Foreskin fibroblast (primary cell): ENCODE measurements at places on chromosomes 2 and 18.

- no peak for DNase-seq
These were observed 72.9 kb upstream of the RBM44 start for GRCh38 chr2:237725661-237726060.

DNA sequence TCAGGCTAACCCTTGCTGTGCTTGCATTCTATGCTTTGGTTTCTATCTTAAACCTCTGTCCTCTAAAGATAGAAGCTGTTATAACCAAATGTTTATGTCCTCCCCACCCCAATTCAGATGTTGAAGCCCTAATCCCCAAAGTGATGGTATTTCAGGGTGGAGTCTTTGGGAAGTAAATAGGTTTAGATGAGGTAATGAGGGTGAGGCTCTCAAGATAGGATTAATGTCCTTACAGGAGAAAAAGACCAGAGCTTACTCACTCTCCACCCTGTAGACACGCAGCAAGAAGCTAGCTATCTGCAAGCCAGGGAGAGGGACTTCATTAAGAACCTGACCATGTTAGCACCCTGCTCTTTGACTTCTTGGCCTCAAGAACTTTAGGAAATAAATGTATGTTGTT lies 362.5 kb downstream of the ERBB4 start:
- DNase-seq, result no peak

DNA sequence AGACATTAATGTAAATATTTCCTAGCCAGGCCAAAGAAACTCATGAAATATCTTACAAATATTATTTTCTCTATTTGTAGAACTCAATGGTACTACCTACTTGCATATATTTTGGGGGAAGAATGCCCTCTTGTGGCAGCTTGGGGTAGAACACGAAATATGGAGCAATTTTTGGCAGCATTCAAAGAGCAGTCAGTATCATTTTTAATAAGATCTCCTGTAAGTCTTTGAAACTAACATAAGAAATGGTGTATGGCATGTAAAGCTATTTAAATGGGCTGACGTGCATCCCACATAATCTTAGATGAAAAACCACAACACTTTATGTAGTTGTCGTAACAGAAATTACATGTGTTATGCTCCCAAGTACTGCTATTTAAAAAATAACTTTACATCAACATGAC lies 62.3 kb upstream of the CCDC195 start:
- DNase-seq, result peak; percentile 46

DNA sequence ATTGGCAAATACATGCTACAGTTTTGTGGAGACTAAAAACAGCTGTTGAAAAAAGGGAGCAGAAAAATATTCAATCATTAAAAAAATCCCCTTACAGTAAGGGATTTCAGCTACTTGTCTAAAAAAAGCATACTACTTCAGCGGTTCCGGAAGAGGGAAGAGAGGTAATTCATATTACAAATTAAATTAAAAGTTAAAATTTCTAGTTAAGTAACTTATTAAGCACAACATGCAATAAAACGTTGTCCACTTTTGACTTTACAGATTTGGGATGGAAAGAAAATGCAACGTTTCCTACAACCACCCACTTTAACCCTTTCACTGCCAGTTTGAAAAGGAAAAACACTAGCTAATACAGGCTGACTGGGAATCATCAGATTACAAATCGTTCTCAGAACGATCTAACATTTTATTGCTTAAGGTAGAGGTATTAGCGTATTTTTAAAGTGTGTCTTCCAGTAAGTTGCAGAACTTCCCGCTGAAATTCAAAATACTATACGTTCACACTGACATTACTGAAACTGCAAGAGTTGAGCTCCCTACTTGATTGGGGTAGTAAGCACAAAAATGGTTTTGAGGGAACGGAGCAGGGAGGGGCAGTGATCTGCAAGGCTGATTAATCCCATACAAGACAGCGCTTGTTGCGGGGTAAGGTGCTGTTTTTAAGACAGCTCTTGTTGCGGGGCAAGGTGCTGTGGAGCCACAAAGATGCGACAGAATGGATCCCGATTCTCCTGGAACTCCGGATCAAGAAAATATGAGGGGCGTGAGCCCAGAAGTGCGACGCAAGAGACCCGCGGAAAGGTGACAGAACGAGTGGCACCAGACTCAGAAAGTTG lies 743 bp downstream of the HADHA start:
- DNase-seq, result no peak

DNA sequence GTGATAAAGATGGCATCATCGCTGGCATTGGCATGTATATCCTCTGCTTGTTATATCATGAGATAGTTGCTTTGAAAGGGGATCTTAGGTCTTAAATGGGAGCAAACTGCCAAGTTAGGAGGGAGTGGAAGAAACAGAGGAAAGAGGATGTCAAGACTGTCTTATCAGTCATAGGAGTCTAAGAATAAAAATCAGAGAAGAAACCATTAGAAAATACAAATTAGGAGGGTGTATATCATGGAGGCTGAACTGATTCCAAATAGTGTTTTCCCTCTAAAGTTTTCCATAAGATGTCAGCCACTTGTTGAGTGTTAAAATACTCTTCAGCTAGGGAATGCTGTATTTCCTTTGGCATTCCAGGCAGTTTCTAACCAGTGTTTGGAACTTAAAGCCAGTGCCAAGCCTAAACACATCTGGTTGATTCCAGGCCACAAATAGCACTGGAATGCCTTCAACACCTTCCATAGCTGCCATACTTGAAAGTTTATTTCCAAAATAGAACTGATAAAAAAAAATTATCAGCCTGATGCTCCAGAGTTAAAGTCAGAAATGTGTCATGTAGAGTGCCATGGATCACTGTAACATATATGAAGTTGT lies 129.4 kb downstream of the ZEB2 start:
- no peak for DNase-seq

DNA sequence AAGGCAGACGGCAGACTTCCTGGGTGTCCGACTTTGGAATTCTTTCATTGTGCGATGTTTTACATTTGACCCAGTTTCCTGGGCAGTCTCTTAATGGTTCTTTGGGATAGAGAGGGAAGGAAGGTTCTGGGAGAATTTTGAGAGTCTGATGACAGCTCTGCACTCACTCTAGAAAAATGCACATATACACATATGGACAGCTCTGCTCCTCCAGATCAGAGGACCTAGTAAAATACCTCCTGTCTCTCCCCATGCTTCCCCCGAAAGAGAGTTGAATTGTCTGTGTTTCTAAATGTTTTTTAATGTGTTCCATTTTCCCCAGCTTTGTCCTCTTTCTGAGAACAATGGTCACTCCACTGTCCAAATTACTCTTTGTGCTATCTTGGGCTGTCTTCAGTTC lies 102.0 kb upstream of the CXCR4 start:
- DNase-seq, result no peak

- peak; percentile 9 for DNase-seq
These were observed 226.5 kb upstream of the SPRED2 start for GRCh38 chr2:65658881-65659280.

DNA sequence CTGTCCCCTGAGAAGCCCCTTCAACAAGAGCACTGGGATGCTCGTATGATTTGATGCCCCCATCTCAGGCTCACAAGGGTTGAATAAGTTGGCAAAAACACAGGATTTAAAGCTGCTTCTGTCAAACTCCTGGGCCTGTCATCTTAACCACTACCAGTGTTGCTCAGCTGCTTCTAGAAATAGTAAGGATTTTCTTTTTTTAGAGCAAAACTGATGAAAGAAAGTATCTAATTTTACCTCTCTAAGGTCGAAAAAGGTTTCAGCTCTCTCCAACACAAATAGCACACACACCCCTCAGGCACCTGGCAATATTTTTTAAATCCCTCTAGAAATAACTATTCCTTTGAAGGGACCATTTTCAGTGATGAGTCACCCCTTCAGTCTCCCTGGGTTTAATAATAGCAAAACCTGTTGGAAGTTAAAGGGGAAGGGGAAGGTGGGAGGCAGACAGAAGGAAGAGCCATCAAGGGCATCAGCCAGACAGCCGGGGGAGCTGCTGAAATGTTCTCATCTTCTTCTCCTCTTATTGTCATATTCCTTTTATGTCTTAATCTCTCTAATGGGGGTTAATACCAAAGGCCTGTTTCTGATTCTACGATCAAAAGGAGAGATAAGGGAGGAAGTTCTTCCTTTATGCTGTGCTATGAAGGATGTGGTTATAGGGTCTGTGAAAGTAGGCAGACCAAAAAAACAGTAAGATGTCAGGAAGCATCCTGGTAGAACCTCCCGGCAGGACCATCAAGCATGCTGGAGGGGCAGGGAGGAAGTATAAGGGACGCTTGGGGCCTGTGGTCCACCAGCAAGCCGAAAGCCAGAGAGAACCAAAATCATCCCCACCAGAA lies 31.9 kb upstream of the SLC35G4 start:
- no peak for DNase-seq

DNA sequence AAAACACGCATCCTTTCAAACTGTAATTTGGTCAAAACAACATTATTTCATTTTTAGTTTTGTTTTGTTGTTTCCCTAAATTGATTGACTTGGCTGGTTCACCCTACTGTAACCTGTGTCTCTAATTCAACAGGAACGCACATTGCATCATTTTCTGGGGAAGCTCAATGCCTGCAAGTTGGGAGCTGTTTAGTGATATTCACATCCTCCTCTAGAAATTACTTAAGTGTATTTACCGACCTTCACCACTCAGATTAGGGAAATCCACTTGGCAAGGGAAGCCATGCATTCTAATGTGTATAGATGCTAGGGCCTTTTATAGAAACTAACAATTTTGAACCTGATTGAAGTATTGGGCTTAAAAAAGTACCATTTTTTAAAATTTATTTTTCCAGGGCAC lies 7.3 kb upstream of the TPO start:
- DNase-seq, result no peak

- no peak for DNase-seq
These were observed 235.6 kb upstream of the CDH2 start for GRCh38 chr18:28412521-28412920.

GRCh38 chr18:23177433-23178072 lies 42.3 kb downstream of the CABLES1 start:
- DNase-seq, result no peak

GRCh38 chr18:12003894-12004293 lies 22.6 kb downstream of the IMPA2 start:
- DNase-seq, result no peak

DNA sequence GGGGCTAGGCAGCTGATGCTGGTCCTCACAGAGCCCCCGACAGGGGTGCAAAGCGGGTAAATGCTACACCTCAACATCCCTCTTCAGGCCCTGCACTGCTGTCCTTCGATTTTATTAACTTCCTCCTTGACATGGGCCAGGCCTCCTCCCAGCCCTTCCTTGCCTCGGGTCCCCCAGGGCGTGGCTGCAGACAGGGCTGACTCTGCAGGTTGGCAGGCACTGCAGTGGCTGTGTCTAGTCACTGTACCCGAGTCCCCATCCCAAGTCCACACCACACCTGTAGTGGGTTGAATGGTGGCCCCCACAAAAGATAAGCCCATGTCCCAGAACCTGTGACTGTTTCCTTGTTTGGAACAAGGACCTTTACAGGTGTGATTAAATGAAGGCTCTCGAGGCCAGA lies 140.2 kb downstream of the TWIST2 start:
- DNase-seq, result no peak

DNA sequence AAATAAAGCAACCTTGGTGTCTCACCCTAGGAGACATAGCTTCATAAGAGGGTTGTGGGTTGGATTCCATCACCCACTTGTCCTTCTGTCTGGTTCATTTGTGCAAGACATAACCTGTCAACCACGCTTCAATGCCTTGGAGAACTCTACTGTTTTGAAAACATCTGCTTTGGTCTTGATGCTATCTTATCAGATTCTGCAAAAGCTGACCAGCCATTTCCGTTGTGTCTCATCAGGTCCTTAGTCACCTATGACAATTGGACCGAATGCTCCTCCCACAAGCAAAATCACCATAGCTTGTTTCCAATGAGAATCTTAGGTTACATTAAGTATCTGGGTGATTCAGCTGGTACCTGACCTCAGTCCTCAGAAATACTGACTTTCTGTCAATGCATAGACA lies 35.4 kb downstream of the STAT4 start:
- DNase-seq, result no peak

GRCh38 chr2:100178864-100179263 lies 36.5 kb upstream of the AFF3 start:
- no peak for DNase-seq

DNA sequence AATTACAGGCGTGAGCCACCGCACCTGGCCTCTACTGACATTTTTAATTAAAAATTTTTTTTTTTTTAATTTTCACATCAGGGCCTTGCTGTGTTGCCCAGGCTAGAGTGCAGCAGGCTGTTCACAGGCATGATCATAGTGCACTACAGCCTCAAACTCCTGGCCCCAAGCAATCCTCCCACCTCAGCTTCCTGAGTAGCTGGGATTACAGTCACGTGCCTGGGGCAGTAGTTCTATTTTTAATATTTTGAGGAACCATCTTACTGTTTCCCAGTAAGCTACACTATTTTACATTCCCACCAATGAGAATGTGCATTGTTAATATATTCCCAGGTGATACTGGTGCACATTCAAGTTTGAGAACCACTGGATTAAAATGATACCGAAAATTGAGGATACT lies 92.7 kb downstream of the WDSUB1 start:
- DNase-seq, result no peak

DNA sequence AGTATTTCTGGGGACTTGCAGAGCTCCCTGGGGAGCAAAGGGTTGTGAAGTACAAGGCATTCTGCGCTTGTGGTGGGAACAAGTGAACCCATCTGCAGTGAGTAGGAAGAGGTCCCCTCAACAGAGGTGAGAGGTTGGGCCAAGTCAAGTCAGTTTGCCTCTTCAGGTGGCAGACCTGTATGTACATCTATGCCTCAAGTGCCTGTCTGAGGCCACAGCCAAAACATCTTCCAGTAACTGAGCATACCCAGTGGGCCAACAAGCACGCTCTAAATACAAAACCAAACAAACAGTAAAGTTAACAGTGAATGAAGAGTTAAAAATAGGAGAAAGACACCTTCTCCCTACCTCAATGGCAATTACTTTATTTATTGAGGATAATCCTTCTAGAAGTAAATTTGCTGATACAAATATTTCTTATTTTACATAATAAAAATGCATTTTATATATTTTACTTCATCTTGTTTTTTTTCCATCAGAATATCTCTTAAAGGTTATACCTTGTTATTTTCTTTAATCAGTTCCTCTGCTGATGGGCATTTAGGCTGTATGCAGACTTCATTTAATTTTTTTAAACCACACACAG lies 2.5 kb downstream of the GYPC start:
- DNase-seq, result no peak

GRCh38 chr2:73009177-73009839 lies 62.2 kb downstream of the SFXN5 start:
- no peak for DNase-seq

DNA sequence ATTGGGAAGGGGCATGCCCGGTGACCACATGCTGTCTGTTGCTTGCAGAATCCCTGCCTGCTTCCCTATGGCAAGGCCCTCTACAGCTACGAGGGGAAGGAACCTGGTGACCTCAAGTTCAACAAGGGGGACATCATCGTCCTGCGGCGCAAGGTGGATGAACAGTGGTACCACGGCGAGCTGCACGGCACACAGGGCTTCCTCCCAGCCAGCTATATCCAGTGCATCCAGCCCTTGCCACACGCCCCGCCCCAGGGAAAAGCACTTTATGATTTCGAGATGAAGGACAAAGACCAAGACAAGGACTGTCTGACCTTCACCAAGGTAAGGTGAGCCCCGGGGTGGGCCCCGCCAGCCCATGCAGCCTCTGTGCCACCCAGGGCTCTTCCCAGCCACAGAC lies 218.6 kb downstream of the SH3RF3 start:
- DNase-seq, result no peak
